ENCODE measurements at places on chromosomes 16 and 17. TPM values are rescaled to one million over a fixed set of nuclear protein-coding genes. Genes with fewer than 3 reads are reported as not detected.
A peak's percentile ranks its signal among the peaks of the same experiment; 100 is the strongest.

- no peak overlapping the region for H3K4me3 ChIP-seq
- H3K27ac ChIP-seq: no peak overlapping the region
- DNase-seq: no peak
- no peaks in the 10 kb centered on the region for H3K27me3 ChIP-seq
Observed at GRCh38 chr16:57532266-57532625, 4.1 kb downstream of the CCDC102A start.

KRTAP1-5 gene
- total RNA-seq: not detected

EME1 gene
- total RNA-seq: 0.27 TPM

GRCh38 chr17:64424324-64424849, 24.5 kb upstream of the MILR1 start:
- H3K4me1 ChIP-seq: no peaks in the 10 kb centered on the region
- no peak overlapping the region for H3K4me3 ChIP-seq
- DNase-seq: no peak

TXNDC17 gene
- total RNA-seq: 70.4 TPM

SLC6A2 gene
- not detected for total RNA-seq

GRCh38 chr16:57489229-57489628, 2.9 kb upstream of the DOK4 start:
- H3K27me3 ChIP-seq: no peaks in the 10 kb centered on the region
- H3K27ac ChIP-seq: no peak overlapping the region
- no peaks in the 10 kb centered on the region for H3K36me3 ChIP-seq
- DNase-seq: no peak
- H3K4me1 ChIP-seq: peaks cover 15% of the 10 kb centered on the region

NPIPB6 gene
- total RNA-seq: 6.3 TPM

TAOK1 gene
- 62.9 TPM for total RNA-seq

- H3K4me1 ChIP-seq: no peaks in the 10 kb centered on the region
- no peaks in the 10 kb centered on the region for H3K36me3 ChIP-seq
- H3K27ac ChIP-seq: no peak overlapping the region
Observed at GRCh38 chr17:4440690-4441686, 7.2 kb downstream of the SPNS3 start.

DNA sequence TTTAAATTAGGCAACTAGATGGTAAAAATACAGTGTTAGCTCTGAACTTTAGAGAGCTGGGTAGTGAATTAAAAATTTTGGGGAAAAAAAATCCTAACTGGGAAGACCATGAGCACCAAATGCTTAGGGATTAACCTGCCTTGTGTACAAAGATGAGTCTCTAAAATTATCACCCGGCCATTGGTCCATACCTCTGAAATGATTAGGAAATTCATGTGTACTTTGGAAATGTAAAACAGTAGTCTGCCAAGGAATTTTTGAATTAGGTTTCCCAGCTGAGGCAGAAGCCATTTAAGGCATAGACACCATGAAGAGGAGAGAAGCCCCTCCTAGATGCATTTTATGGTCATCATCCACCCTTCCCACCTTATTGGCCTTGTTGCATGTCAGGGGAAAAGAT, 670.5 kb upstream of the SALL1 start:
- peaks cover 13% of the 10 kb centered on the region for H3K4me1 ChIP-seq
- H3K4me3 ChIP-seq: no peak overlapping the region
- DNase-seq: no peak

PABPN1L gene
- total RNA-seq: not detected

DPEP2 gene
- total RNA-seq: 2.5 TPM

DNA sequence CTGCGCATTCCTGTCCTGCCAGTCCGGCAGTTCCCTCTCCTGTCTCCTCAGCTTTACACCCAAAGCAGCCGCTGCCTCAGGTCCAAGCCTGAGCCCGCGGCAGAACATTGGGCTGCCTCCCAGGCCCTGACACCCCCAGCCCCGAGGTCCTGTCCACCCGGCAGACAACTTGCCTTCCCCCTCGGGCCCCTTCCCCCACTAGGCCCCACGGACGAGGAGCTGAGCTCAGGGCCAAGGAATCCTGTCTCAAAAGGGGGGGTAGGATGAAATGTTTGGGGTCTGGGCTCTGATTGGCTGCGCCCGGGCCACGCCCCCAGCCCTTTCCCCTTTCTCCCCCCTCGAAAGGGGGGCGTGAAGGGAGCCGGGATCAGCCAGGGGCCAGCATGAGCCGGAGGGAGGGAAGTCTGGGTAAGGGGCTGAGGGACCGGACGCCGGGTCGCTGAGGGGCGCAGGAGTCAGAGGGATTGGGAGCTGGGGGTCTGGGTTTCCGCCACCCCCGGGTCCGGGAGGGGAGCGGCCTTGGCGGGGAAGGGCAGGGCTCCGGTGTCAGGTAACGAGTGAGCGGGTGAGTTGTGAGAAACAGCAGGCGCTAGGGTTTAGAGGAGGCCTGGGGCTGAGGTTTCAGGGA, at the start of gene CTF1:
Gene CTF1, plus strand, starts transcription at position 354 of the 628 bp plus-strand sequence. Its CDS starts 30 bp downstream, at position 384.
- peak within 1 kb of the TSS; percentile 93 for H3K27ac ChIP-seq
- H3K36me3 ChIP-seq: no peaks in the 10 kb centered on the region
- peaks cover 35% of the 10 kb centered on the region for H3K4me1 ChIP-seq
- peak within 1 kb of the TSS; percentile 69 for H3K4me3 ChIP-seq
- H3K27me3 ChIP-seq: no peaks in the 10 kb centered on the region

DNA sequence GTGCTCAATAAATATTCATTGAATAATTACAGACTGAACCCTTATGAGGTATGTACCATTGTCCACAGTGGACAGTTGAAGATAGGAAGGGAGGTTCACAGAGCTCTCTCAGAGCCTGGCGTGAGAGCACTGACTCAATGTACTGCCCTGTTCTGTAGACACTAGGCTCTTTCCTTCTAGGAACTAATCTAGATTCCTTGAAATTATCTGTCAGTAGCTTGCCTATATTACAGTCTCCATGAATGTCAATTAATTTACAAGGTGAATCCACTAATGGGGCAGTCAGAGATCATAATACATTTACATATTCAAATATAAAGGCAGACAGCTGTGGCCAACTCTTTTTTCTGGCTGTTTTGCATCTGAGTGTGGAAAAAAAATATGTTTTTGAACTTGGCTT, 251.2 kb upstream of the SALL1 start:
- H3K4me1 ChIP-seq: no peaks in the 10 kb centered on the region
- H3K27me3 ChIP-seq: no peaks in the 10 kb centered on the region
- no peak overlapping the region for H3K27ac ChIP-seq
- H3K4me3 ChIP-seq: no peak overlapping the region
- H3K36me3 ChIP-seq: no peaks in the 10 kb centered on the region

GRCh38 chr16:55809851-55810250, 23.0 kb downstream of the CES1 start:
- DNase-seq: no peak
- no peaks in the 10 kb centered on the region for H3K27me3 ChIP-seq
- no peaks in the 10 kb centered on the region for H3K36me3 ChIP-seq
- H3K4me1 ChIP-seq: no peaks in the 10 kb centered on the region
- H3K27ac ChIP-seq: no peak overlapping the region
- H3K4me3 ChIP-seq: no peak overlapping the region

DNA sequence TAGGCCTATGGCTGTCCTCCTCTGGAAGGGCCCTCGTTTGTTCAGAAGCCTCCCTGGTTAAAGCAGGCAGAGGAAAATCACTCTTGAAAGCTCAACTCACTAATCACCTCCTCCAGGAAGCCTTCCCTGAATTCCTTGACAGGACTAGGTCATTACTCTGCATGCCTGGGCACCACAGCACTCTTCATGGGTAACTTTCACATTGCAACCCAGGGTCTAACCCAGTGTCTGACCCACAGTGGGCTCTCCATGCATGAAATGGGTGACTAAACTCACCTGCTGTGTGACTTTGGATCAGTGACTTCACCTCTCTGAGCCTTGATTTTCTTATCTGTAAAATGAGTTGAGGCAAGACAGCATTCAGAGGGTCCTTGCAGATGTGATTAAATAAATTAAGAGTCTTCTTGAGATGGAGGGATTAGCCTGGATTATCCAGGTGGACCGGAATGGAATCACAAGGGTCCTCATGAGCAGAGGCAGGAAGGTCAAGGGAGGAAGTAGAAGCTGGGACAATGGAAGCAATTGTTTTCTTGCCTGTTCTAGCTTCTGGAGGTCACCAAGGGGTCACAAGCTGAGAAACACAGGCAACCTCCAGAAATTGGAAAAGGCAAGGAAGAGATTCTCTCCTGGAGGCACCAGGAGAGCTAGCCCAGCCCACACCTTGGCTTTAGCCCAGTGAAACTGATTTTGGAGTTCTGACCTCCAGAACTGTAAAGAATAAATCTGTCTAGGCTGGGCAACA, 3.8 kb upstream of the RAI1 start:
- no peaks in the 10 kb centered on the region for H3K27me3 ChIP-seq
- DNase-seq: no peak
- H3K36me3 ChIP-seq: no peaks in the 10 kb centered on the region
- no peak overlapping the region for H3K27ac ChIP-seq
- H3K4me3 ChIP-seq: no peak overlapping the region
- peaks cover 23% of the 10 kb centered on the region for H3K4me1 ChIP-seq

DNA sequence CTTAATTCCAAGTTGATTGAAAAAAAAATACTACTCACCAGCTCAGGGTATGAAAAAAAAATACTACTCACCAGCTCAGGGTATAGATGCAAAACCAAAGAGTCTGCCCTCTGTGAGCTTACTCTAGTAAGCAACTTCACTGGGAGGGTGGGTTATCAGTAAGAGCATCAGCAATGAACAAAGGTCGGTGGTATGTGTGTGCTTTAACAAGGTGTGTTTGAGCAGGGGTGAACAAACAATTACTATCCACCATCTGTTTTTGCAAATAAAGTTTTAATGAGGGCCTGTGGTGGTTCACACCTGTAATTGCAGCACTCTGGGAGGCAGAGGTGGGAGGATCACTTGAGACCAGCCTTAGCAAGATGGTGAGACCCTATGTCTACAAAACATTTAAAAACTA, 20.0 kb downstream of the NUFIP2 start:
- no peak overlapping the region for H3K4me3 ChIP-seq
- DNase-seq: no peak
- peaks cover 10% of the 10 kb centered on the region for H3K4me1 ChIP-seq
- no peak overlapping the region for H3K27ac ChIP-seq
- peaks cover 3% of the 10 kb centered on the region for H3K36me3 ChIP-seq
- H3K27me3 ChIP-seq: no peaks in the 10 kb centered on the region

GRCh38 chr17:7588553-7589203, 1.2 kb downstream of the SOX15 start:
- H3K36me3 ChIP-seq: peaks cover 26% of the 10 kb centered on the region
- H3K4me1 ChIP-seq: peaks cover 26% of the 10 kb centered on the region
- H3K4me3 ChIP-seq: peak overlapping the region; percentile 19
- H3K27ac ChIP-seq: no peak overlapping the region
- no peak for DNase-seq
- H3K27me3 ChIP-seq: no peaks in the 10 kb centered on the region

EVI2B gene
- 3.0 TPM for total RNA-seq

AOC3 gene
- total RNA-seq: 11.6 TPM

DNA sequence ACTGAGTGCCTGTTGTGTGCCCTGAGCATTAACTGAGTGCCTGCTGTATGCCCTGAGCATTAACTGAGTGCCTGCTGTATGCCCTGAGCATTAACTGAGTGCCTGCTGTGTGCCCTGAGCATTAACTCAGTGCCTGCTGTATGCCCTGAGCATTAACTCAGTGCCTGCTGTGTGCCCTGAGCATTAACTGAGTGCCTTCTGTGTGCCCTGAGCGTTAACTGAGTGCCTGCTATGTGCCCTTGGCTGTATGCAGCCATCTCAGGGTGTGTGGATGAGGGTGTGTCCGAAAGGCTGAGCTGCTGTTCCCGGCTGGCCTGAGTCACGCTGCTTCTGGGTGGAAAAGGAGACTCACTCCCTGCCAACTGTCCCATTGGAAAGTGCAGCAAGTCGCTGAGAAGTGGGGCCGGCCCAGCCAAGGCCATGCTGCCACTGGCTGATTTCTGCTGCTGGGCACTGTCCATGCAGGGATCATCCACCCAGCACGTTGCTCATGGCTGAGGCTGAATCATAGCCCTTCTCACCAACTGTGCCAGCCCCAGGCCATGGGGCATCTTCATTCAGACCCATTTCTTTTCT, 113.8 kb downstream of the OR1D5 start:
- H3K36me3 ChIP-seq: no peaks in the 10 kb centered on the region
- DNase-seq: no peak
- H3K4me3 ChIP-seq: no peak overlapping the region
- H3K27me3 ChIP-seq: no peaks in the 10 kb centered on the region

SSH2 gene
- total RNA-seq: 34.7 TPM

DNA sequence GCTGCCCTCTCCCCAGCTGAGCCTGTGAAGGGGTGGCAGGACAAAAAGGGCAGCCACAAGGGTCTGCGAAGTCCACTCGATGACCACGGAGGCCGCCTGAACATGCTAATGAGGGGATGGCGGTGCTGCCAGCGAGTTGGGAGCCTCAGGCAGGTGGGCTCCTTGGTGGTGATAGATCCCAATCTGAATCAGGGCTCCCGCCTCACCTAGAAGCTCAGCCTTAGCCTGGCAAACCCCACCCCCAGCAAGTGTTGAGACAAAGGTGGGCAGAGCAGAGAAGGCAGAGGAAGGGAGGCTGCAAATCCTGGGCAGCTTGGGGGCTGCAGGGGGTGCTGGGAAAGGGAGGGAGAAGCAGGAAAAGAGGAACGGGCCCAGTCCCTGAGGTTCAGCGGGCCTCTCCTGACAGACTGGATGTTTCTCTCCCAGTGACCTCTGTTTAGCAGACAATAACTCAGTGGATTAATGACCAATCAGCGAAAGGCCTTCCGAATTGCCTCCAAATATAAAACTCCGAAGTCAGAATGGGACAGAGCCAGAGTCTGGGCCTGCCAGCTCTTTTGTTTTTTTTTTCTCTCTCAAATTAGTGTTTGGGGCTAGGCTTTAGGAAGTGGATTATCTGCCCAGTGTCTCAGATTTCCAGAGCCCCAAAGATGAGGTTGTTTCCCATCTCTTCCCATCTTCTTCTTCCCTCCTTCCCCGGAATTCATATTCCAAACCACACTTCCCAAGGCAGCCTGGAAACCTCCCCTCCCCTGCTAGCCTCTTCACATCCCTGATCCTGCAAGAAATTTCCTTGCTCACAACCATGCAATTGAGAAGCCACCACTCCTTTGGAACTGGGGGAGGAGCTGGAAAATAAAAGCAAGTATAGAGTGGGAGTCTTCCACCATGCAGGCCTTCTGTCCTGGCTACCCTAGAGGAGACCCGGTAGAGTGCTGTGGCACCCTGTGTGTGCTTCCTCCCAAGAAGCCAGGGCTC, 15.2 kb upstream of the HOXB2 start:
- peaks cover 34% of the 10 kb centered on the region for H3K27me3 ChIP-seq
- no peak overlapping the region for H3K27ac ChIP-seq
- H3K36me3 ChIP-seq: no peaks in the 10 kb centered on the region
- H3K4me3 ChIP-seq: no peak overlapping the region

WWP2 gene
- total RNA-seq: 42.3 TPM

CHD9NB gene
- total RNA-seq: not detected

KRTAP2-2 gene
- not detected for total RNA-seq

DNA sequence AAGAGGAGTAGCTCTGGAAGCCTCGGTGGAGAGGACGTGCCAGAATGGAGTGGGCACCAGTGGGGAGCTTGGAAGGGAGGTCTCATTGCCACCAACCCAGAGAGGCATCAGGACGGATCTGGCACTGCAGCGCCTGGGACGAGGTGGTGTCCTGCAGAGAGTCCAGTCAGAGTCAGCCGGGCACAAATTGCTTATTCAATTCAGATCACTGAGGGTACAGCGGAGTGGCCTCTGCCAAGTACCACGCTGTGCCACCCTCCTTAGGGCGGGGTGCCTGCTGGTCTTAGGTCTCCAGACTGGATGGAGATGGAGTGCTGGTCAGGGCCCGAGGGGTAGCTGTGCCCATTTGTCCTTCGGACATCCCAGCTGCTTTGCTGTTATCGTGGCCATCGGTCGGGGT, 18.9 kb upstream of the SPPL2C start:
- H3K4me3 ChIP-seq: no peak overlapping the region
- no peaks in the 10 kb centered on the region for H3K36me3 ChIP-seq
- no peak for DNase-seq
- no peaks in the 10 kb centered on the region for H3K4me1 ChIP-seq
- no peaks in the 10 kb centered on the region for H3K27me3 ChIP-seq

FAM83G gene
- total RNA-seq: 21.3 TPM

MYH10 gene
- 42.1 TPM for total RNA-seq

Data from thyroid gland (tissue), 4 donors.